Immature natural killer cell (primary cell): ENCODE measurements at places on chromosomes 2 and 18.

DNA sequence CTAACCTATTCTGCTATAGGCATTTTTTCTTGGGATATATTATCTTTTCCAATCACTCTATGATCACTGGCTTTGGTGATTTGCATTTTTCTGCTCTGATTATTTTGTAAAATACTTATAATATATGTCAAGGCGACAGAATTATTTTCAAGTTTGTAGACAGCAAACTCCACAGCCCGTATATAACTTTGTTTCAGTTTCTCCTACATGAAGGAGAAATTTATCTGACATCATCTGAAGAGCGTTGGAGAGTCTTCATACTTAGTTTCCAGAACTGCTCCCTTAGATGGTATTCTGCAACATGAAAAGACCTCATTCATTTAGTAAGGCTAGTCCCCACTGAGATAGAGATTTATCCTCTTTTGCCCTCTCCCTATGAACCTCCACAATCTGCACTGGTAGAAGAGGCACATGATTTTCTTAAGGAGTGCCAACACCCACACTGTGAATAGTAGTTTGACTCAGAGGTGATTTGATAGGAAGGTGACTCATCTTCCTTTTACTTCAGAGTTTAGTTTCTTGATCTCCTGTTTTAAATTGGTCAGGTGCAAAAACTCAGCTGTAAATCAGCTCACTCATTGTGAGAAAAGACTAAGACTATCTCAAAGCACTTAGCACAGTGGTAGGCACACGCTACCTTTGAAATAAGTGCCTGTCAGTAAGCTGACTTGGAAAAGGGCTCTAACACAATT, 1848.6 kb upstream of the CELF4 start:
- DNase-seq: no peak

DNA sequence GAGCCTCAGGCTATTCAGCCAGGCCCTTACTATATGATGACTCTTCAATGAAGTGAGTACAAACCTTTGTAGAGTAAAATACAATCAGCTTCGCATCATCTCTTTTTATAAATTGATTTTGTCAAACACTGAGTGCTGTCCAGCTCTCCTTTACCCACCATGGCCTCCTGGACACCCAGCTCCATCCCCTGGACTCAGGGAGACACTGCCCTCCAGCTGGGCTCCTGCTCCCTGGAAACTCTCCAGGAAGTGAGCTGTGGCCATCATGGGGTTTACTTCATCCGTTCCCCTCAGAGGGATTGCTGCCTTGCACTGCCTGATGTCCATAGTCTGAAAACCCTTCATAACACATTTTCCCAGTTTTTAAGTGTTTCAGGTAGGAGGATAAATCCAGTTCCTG, 82.5 kb upstream of the XIRP2 start:
- DNase-seq: no peak

- DNase-seq: no peak
These were observed 98.0 kb upstream of the MGAT4A start for GRCh38 chr2:98828793-98829371.

DNA sequence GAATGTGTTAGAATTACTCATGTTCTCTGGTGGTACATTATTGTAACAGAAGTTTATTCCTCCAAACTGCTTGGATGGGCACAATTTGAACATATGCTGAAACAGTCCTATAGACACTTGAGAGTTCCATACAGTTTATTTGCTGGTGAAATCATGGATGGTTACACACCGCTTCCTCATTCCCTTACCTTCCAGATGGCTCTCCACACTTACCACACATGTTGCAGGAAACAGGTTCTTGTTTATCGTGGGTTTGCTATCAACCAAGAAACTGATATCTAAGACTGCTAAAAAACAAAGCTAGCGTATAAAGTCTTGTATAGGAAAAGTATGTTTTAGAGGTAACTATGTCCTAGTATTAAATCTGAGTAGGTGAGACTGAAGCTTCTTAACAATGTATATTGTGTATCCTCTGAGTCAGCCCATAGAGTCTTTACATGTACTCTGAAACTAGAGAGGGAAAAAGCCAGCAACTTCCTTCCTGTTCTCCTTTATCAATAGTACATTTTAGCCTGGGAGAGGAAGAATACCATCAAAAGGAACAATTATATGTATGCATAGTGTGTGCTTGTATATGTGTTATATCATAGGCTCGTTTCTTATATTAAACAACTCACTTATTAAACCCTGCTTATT, 313.1 kb downstream of the PLCL1 start:
- no peak for DNase-seq

GRCh38 chr2:8608411-8608954, 73.4 kb upstream of the ID2 start:
- DNase-seq: no peak

- no peak for DNase-seq
These were observed 75.6 kb downstream of the RNF144A start for GRCh38 chr2:6992794-6993228.

DNA sequence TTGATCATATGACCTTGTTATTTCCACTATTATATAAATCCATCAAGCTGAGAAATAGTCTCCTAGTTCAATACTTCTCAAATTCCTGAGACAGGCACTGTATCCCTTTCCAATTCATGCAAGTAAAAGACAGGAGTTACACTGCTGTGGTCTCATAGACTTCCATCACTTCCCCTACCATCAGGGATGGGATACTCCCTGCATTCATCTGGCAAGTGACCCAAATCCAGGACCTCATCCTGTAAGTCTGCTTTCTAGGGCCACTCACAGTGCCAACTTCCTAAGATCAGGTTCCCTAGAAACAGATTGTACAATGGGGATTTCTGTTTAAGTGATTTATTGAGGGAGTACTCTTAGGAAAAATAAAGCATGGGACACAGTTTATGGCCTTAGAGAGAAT, 424.0 kb upstream of the CDH7 start:
- no peak for DNase-seq

DNA sequence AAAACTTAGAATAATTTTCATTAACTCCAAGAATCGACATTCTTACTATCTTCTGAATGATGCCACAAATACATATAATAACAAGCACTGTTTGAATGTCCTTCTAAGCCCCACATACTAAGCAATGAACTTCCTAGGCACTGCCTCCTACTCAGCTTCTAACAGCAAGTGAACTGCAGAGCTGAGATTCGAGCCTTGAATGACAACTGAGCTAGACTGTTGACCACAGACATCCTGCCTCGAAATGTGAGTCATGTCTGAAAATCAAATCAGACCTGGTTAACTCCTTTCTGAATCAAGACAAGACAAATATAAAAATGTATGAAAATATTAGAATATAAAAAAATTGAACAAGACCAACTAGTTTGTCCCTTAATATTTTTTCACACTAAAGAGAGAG, 108.1 kb downstream of the MYT1L start:
- DNase-seq: no peak

GRCh38 chr2:238864207-238865014, 16.5 kb downstream of the TWIST2 start:
- DNase-seq: no peak

- no peak for DNase-seq
These were observed 390.4 kb downstream of the CMPK2 start for GRCh38 chr2:6475155-6475940.

DNA sequence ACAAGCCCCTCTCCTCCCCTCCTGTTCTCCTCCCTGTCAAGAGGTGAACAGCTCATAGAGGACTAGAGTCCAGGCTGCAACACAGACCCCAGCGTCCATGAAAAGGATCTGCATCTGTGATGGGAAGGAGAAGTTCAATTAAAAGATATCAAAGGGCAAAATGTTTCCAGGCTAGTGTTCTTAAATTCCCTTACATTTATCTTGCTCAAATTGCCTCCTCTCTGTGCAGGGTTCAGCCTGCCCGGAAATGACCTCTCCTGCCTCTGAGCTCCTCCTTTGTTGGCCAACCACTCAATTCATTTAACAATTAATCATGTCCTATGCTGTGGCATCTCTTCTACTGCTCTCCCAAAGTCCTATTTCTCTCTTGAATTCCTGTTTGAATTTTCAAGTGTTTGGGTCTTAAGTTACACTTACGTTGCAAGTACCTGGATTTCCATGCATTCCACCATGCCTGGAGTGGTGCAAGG, 105.3 kb downstream of the TSN start:
- DNase-seq: no peak

DNA sequence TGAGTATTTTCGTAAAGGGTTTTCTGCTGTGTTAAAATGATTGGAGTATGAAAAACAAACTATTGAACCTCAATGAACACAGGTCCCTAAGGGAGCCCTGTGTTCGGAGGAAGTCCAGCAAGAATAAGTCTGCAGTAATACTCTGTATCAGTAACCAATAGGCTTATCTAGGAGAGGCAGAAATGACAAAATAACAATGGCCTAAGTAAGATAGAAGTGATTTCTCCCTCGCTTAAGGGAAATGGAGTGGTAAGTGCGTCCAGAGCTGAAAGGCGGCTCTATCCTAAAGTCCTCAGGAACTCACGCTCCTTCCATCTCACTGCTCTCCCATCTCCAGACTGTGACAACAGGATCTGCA, 29.3 kb upstream of the MFSD6 start:
- DNase-seq: no peak

DNA sequence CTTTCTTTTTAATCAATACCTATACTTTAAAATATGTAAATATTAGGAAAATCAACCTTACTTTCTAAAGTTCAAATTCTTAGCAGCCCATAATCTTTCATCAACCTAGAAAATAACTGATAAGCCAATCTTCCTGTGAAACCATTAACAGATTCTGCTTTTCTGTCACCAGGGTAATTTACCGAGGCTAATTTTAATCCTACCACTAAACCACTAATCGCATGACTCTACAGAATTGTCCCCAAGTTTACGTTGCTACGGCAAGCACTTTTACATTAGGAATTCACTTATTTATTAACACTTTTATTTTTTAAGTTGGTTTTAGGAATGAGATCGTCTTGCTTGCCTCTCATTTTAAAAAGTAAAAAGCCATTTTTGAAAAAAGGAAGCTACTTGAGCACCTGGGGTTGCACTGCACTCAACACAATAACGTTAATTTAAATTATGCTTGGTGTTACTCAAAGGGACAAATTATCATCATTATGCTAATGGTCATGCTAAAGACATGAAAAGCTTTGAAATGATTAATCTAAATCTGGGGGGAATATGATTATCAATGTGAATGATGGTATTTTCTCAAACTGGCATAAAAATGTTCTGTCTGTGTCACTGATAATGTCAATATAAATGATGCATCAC, 10.2 kb downstream of the ZNF516 start:
- DNase-seq: no peak

DNA sequence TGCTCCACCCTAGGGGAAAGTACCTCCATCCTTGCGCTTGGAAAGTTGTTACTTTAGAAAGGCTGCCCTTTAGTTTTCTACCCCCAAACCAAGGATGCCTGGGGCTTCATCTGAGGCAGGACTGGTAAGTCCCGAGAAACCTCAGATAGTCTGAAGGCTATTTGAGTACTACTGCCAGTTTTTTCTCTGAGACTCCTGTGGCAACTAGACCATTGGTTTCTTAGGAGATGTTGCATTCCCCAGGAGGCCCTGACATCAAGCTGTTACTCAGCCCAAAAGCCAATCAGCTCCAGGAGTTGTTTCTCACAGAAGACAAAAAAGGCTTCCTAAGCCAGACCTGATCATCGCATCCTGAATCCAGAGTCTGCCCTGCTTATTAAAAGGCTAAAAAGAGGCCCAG, 67.2 kb downstream of the COLEC12 start:
- no peak for DNase-seq

DNA sequence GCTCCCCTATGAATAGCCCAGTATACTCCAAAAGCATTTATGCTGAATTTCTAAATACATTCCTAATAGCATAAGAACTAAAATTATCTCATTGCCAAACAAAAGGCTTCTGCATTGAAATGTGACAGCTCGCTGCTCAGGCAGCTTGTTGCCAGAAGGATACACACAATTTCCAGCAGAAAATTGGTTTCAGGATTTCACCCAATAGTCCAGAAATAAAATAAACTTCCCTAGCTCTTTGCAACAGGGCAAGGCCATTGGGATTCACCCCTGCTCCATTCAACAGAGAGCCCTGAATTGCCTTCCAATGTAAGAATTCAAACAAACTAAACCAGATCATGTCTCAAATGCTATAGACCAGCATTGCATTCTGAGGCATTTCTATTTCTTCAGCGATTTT, 70.7 kb downstream of the RBM43 start:
- no peak for DNase-seq

DNA sequence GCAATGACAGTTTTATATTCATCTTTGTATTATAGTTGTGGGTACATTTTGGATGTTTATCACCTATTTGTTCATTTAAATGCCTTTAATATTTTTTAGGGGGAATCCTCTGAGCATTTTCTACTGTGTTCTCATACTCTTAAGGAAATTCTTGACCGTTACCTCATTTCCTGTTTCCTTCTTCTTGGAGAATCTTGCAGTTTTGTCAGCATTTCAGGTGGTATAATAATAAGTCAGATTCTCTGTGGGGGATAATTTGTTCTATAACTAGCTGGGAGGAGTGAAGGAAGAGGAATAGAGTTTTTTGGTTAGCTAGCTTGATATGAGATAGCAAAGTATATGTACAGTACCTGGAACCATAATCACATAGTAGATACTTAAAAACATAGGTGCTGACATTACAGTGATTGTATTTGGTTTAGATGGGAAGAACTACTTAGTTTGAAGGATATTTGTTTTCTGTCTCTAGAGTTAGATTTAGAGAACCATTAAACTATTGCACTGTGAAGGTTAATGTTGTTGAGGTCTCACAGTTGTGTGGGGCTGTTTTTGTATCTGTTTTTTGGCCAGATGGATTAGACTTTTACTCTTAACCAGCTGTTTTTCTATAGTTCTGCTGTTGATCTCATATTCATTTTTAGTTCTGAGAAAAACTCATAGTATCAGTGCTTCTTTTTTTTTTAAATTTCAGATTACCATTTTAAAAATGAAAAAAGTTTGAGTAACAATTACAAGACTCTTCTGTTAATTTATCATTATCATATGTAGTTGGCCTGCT, 14.2 kb downstream of the MTX2 start:
- no peak for DNase-seq

DNA sequence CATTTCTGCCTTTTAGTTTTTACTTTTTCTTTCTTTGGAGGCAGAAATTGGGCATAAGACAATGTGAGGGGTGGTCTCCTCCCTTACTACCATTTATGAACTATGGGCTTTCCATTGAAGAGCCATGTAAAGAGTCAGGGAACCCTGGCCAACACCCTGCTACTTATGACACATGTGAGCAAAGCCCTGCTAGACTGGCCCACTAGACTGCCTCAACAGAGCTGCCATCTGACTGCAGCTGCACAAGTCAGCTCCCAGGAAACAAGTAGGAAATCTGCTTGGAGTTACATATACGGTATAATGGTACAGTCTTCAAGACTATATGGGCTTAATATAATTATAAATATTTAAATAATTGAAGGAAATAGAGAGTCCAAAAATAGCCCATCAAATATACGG, 816.8 kb downstream of the TRIB2 start:
- no peak for DNase-seq
